ENCODE measurements at places on chromosomes 4 and X.

DNA sequence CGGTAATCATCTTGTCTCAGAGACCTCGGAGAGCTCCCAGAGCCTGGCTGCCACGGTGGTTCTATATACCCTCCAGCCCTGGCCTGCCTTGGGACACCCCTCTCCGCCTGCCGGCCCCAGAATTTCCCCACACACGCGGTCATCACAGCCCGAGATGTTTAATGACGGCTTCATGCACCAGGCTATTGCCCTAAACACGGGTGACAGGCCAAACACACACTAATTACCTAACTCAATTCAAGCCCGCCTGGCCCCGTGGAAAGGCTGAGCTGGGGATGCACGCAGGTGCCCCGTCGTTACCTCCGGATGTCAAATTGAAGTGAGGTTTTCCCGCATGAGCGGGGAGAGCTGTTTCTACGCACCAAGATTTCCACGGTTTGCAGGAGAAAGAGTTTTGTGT, 72.9 kb upstream of the PPP2R3B start:
- ATAC-seq, result no peak

- no peak for ATAC-seq
Measured at GRCh38 chrX:94058728-94059382, 384.8 kb downstream of the FAM133A start.

DNA sequence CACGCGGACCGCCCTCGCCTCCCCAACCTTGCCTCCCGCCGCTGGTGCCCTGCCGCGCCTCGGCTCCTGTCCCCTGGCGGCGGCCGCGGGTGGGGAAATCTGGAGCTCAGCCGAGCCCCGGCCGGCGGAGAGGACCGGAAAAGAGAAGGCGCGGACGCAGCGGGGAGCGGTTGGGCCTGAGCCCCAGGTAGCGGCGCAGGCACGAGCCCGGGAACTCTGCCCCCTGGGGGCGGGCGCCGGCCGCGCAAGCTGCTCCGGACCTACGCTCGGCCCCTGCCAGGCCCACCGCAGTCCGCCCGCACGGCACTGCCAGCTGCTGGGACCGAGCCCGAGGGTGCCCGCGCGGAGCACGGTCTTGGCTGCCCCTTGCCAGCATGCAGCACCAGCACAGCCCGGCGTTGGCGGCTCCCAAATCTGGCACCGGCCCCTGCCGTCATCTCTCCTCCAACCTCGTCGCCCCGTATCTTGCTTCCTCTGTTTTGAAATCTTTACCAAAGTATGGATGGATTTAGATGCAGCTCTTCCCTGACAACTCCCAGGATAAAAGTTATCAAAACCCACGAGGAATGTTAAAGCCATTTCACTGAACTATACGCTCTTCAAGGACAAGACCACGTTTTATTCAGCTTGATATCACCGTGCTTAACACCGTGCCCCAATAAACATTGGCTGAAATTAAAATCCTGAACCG, at the start of gene PRSS12:
Gene PRSS12 (minus strand): TSS at position 161 of the 691 bp plus-strand sequence. CDS start 283 bp downstream, outside the sequence.
- ATAC-seq, result peak; percentile 96

GRCh38 chr4:101274888-101275752, 72.2 kb downstream of the PPP3CA start:
- no peak for ATAC-seq

- no peak for ATAC-seq
Measured at GRCh38 chr4:52883707-52884669, 21.9 kb downstream of the RASL11B start.

DNA sequence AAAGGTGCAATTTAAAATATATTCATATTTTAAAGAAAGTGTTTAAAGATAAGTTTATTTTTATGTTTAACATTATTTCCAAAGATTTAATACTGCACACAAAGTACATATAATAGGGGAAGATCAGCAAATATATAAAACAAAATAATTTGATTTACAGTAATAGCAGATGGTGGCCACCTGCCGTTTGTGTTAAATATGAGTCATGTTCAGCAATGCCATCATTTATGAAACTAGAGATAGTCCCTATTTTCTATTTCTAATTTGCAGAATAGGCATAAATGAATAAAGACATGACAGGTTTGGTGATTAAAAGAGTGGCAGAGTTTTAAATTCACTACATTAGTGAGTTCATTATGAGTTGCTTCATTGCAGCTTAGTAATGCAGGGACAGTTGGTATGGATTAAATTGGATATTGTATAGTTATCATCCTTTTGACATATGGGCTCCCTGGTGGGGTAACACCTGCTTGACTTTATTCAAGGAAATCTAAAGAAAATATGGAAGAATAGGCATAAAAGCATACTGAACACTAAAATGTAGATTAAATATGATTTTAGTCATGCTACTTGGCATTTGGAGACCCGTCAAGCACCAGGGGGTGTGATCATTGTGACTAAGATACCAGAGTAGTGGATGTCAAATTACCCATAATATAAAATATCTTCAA, 78.8 kb upstream of the BANK1 start:
- ATAC-seq, result no peak

DNA sequence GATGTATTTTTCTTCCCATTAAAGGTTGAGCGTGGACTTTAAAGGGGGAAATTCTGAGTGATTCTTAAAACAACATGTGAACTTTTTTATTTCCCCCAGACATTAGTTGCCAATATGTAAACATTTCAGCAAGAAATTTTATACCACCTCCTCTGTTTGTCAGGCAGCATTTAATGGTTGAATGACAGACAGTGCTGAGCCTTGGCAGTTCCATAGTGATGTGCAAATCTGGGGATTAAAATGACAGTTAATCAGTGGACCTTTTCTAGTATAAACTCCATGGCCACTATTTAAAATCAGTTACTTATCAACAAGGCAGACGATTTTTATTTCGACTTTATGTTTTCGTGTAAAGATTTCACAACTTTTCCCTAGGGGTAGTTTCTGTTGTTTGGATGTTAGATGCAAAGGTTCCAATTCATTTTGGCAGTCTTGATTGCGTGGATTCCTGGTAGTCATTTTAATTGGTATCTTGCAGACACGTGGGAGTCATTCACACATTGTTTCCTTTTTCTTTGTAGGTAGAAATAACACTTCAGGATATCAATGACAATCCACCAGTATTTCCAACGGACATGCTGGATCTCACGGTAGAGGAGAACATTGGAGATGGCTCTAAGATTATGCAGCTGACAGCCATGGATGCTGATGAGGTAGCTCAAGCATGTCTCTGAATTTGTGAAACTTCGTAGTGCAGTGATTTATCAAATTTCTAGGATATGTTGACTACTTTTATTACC, 83.7 kb downstream of the FAT4 start:
- ATAC-seq, result no peak

DNA sequence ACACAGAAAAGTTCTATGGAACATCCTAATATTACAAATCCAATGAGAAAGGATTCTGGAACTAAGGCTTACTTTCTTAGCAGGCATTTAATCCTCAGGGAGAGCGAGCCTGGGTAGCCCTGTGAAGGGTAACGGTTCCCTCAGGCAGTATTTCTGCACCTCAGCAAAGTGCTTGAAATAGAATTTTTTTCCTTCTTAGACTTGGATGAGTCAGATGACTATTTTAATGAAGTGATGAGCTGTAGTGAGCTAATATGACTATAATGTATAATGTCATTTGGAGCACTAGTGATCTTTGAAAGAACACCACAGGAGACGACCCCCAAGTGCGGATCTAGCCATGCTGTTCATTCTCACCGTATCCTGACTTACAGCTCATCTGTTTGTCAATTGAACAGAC, 493.0 kb upstream of the FAM241A start:
- ATAC-seq, result no peak

DNA sequence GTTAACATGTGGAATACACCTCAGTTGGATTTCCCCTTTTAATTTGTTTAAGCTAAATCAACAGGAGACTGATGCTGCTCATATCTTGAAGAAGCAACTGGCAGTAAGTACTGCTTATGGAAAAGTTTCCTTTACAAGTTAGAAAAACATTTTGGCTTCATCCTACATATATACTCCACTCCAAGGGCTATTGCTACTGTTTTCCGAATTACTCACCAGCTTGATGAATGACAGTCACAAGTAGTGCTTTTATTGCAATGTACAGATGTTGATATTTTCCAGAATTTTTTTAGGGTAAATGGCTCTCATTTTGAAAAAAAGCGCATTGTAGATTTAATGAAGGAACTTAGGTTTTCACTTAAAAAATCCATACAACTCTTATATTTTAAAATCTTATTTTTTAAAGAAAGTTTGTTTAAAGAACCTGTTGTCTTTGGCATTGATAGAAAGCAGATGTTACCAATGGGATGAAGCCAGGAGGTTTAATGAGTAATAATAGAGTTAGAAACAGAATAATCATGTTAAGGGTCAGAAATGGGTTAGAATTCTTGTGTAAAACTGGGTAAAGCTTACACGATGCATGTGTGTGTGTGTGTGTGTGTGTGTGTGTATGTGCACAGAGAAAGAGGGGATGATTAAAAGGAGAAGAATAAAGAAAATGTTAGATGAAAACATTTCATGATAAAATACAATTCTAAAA, 272.9 kb downstream of the CFAP299 start:
- no peak for ATAC-seq

GRCh38 chrX:12895866-12896265, 10.6 kb upstream of the TLR8 start:
- no peak for ATAC-seq

DNA sequence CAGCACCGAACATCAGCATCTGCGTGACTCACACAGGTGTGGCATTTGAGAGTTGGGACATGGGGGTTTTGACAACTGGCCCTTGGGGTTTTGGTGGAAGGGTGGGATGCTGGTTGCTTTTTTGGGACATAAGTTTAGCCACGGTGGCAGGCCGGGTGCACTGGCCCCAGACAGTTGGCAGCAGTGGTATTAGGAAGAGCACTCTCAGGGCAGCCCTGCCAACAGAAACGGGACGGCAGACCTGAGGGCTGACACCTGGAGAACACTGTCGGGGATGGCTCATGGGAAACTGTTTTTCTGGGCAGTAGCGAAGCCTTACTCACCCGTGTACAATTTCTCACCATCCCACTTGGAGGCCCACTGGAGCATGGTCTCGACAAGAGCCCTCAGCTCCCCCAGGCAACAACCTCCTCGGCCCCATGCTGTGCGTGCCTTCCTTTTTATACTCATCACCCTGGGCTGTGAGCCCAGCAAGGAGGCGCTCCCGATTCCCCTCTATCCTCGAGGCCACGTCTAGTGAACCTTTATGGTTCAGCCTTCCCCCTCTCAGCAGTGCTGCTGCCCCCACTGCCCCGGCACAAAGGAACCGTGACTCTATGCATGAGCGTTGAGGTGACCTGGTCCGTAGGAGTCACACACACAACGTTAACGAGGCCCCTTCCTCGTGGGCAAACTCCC, 30.6 kb downstream of the WDR1 start:
- no peak for ATAC-seq

- ATAC-seq, result no peak
Measured at GRCh38 chr4:7398104-7398423, 36.7 kb downstream of the PSAPL1 start.

DNA sequence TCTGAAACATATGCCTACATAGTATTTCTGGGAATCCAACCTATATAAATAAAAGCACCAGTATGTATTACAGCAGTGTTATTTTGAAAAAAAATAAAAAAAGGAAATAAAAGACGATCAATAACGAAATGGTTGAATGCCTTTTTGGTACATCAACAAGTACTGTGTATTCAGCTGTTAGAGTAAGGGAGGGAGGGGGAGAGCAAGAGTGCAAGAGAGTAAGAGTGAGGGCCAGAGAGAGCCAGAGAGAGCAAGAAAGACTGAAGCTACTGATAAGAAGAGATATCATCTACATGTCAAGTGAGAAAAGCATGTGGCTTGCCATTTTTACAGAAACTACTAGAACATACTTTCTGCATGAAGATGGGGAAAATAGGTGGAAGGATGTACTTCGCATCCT, 1.8 kb downstream of the SPIN4 start:
- no peak for ATAC-seq
